ENCODE measurements at places on chromosomes 7 and 10. TPM values are rescaled to one million over a fixed set of nuclear protein-coding genes. Genes with fewer than 3 reads are reported as not detected.

The AKR1D1 gene
- total RNA-seq, result 2.2 TPM

The FANK1 gene
- total RNA-seq, result 0.73 TPM

GRCh38 chr7:47588704-47589225 is 6.9 kb upstream of the TNS3 start:
- H3K27me3 ChIP-seq, result no peaks in the 10 kb centered on the region
- H3K36me3 ChIP-seq, result no peaks in the 10 kb centered on the region
- H3K4me1 ChIP-seq, result peaks cover 72% of the 10 kb centered on the region
- no peak overlapping the region for H3K4me3 ChIP-seq
- no peak for DNase-seq
- H3K27ac ChIP-seq, result peak overlapping the region; percentile 74

The COL28A1 gene
- 7.3 TPM for total RNA-seq

GRCh38 chr7:126727930-126728391 is 524.8 kb downstream of the GRM8 start:
- no peaks in the 10 kb centered on the region for H3K27me3 ChIP-seq
- H3K4me1 ChIP-seq, result no peaks in the 10 kb centered on the region
- no peak for DNase-seq
- no peak overlapping the region for H3K27ac ChIP-seq
- H3K4me3 ChIP-seq, result no peak overlapping the region

DNA sequence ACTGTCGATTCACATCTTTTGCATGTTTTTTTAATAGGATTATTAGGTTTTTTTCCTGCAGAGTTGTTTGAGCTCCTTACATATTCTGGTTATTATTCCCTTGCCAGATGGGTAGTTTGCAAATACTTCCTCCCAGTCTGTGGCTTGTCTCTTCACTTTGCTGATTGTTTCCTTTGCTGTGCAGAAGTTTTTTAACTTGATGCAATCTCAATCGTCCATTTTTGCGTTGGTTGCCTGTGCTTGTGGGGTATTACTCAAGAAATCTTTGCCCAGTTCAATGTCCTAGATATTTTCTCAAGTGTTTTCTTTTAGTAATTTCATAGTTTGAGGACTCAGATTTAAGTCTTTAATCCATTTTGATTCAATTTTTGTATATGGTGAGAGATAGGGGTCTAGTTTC is 95.4 kb downstream of the TBXAS1 start:
- H3K36me3 ChIP-seq, result no peaks in the 10 kb centered on the region
- DNase-seq, result no peak
- H3K4me1 ChIP-seq, result no peaks in the 10 kb centered on the region
- H3K4me3 ChIP-seq, result no peak overlapping the region
- no peak overlapping the region for H3K27ac ChIP-seq

- DNase-seq, result no peak
- no peaks in the 10 kb centered on the region for H3K4me1 ChIP-seq
- peaks cover under 1% of the 10 kb centered on the region for H3K36me3 ChIP-seq
These were observed 75.8 kb downstream of the ENO4 start for GRCh38 chr10:116925056-116925455.

- DNase-seq, result no peak
- H3K4me3 ChIP-seq, result no peak overlapping the region
- H3K4me1 ChIP-seq, result peaks cover 8% of the 10 kb centered on the region
These were observed 166.4 kb downstream of the SLIT1 start for GRCh38 chr10:97019213-97019844.

DNA sequence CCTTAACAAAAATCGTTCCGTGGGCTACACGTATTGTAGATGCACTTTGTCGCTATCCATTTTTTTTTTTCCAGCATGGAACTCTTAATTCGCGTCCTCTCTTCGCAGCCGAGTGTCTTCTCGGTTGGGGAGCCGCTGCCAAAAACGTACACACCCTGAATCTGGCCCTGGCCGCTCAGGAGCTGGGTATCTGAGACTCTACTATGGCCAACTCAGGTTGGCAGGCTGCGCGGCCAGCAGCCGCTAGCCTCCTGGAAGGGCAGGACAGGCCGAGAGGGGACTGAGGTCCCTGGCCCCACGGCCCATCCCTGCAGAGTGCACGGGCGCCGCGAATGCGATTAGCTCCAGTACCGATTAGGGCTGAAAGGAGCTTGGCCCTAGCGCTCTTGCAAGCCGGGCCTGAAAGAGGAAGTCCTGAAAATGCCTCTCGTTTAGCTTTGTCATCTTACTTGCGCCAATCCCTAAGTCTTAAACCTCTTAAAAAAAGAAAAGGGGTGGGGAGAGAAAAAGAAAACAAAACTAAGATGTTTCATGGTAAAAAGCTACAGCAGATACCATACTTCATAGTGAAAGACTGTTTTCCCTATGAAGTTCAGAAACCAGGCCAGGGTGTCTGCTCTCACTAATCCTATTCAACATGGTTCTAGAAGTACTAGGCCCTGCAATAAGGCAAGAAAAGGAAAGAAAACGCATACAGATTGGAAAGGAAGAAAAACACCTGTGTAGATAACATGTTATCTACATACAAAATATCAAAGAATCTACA is 113.2 kb upstream of the RHEB start:
- H3K4me3 ChIP-seq, result peak overlapping the region; percentile 85
- DNase-seq, result no peak
- H3K27ac ChIP-seq, result peak overlapping the region; percentile 62
- H3K4me1 ChIP-seq, result peaks cover 11% of the 10 kb centered on the region

The PTF1A gene
- not detected for total RNA-seq

DNA sequence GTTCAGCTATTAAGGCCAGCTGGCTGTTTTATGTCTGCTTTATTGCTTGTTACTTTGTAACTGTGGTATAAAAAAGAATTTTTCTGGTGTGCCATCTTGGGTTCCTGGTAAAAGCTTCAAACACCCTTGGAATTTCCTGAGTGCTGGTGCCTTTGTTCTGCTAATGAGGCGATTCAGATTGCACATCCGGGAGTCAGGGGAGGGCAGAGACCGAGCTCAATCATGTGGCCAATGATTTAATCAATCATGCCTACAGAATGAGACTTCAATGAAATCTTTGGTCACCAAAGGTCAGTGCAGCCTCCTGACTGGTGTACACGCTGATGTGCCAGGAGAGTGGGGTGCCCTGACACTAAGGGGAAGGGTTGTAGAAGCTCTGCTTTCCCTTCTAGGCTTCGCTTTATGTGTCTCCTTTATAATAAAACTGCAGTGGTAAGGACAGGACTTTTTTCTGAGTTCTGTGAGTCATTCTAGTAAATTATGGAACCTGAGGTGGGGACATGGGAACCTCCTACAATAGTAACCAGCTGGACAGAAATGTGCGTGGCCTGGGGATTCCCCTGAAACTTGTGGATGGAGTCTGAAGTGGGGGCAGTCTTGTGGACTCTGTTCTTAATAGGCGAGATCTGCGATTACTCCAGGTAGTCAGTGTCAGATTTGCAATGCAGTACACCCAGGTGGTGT is 69.4 kb upstream of the OGDHL start:
- peaks cover 14% of the 10 kb centered on the region for H3K4me1 ChIP-seq
- DNase-seq, result no peak
- H3K4me3 ChIP-seq, result no peak overlapping the region
- no peaks in the 10 kb centered on the region for H3K27me3 ChIP-seq
